ENCODE measurements at places on chromosomes 3 and 15. TPM values are rescaled to one million over a fixed set of nuclear protein-coding genes. Genes with fewer than 3 reads are reported as not detected.

The SLC25A38 gene
- 39.5 TPM for total RNA-seq

The MOBP gene
- total RNA-seq, result not detected

The RBP2 gene
- not detected for total RNA-seq

The C3orf85 gene
- not detected for total RNA-seq

The COL6A6 gene
- total RNA-seq, result not detected

The ACSBG1 gene
- total RNA-seq, result 0.39 TPM

The GABRA5 gene
- total RNA-seq, result 109 TPM

The WDR82 gene
- 44.7 TPM for total RNA-seq

The LRRC31 gene
- not detected for total RNA-seq

The LYSMD2 gene
- 20.4 TPM for total RNA-seq

The OR5H6 gene
- total RNA-seq, result not detected

The KBTBD13 gene
- total RNA-seq, result not detected

The NDUFAF3 gene
- 65.5 TPM for total RNA-seq

The CLDN11 gene
- total RNA-seq, result not detected

The SPATA12 gene
- 0.46 TPM for total RNA-seq

The MLF1 gene
- total RNA-seq, result 27.6 TPM

The CXCR6 gene
- total RNA-seq, result not detected

The WDR5B gene
- total RNA-seq, result 1.8 TPM

The MRPL46 gene
- total RNA-seq, result 60.8 TPM

The RARB gene
- 10.2 TPM for total RNA-seq

The OR5K2 gene
- not detected for total RNA-seq

The OCA2 gene
- total RNA-seq, result 0.18 TPM

The POC1A gene
- 19.4 TPM for total RNA-seq

The HHATL gene
- not detected for total RNA-seq

The NOX5 gene
- 0.30 TPM for total RNA-seq

The CASR gene
- total RNA-seq, result not detected
